ENCODE measurements at places on chromosomes 3 and 15. TPM values are rescaled to one million over a fixed set of nuclear protein-coding genes. Genes with fewer than 3 reads are reported as not detected.

Gene AMOTL2
- 162 TPM for total RNA-seq

GRCh38 chr3:119608405-119609000 lies 10.8 kb downstream of the PLA1A start:
- peaks cover 10% of the 10 kb centered on the region for H3K27me3 ChIP-seq
- no peaks in the 10 kb centered on the region for H3K36me3 ChIP-seq
- H3K4me3 ChIP-seq, result no peak overlapping the region
- H3K4me1 ChIP-seq, result no peaks in the 10 kb centered on the region
- no peak for DNase-seq

DNA sequence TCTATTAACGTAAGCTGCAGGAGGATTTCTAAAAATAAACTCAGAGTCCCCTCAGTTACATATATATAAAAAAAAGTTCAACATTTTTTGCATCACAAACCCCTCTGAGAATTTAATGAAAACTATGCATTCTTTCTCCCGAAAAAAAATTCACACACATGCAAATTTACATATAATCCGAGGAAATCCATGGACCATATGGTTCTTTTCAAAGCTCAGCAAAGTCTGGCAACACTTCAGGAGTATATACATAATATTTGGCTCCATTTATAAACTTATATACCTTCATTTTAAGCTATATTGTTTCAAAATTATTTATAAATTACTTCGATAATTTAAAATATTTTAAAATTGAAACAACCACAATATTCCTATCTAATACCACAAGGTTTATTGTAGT lies 140.7 kb upstream of the PLXND1 start:
- no peak overlapping the region for H3K4me3 ChIP-seq
- no peak overlapping the region for H3K27ac ChIP-seq
- H3K36me3 ChIP-seq, result no peaks in the 10 kb centered on the region
- H3K27me3 ChIP-seq, result no peaks in the 10 kb centered on the region

DNA sequence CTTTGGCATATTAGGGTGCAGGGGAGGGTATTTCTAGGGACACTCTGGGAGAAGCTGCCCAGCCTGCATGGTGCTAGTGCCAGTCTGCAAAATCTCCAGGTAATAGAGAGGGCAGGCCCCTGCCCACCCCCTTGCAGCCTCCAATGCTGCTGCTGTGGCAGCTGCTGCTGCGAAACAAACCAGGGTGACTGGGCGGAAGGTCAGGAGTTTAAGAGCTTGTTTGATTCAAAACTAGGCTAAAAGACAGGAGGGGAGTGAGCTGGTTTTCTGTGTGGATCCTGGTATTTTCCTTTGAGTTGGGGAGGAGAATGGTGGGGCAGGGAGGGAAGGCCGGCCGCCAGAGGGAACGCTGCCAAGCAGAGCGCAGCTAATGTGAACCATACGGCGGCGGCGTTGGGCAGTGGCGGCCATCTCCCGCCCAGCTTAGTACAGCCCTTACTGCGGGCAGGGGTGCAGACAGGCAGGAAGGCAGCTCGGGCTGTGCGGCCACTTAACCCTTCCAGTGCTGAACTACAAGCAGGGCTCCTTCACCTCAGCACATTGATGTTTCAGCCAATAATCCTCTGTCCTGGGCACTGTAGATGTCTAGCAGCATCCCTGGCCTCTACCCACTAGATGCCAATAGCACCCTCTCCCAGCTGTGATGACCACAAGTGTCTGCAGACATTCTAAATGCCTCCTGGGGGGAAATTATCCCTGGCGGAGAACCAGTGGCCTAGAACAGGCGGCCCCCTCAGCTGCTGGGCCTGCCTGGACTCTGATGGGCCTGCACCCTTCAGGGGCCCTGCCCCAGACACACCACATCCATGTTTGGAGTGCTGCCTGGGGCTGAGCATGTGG lies 125.7 kb downstream of the EEFSEC start:
- no peak overlapping the region for H3K4me3 ChIP-seq
- H3K36me3 ChIP-seq, result no peaks in the 10 kb centered on the region
- peak; percentile 82 for DNase-seq
- no peaks in the 10 kb centered on the region for H3K27me3 ChIP-seq

- H3K27me3 ChIP-seq, result no peaks in the 10 kb centered on the region
- H3K4me3 ChIP-seq, result no peak overlapping the region
- no peaks in the 10 kb centered on the region for H3K4me1 ChIP-seq
- H3K27ac ChIP-seq, result no peak overlapping the region
These were observed 819.9 kb upstream of the GBE1 start for GRCh38 chr3:82581350-82581749.

GRCh38 chr3:58839187-58839586 lies 172.6 kb upstream of the FAM3D start:
- H3K36me3 ChIP-seq, result no peaks in the 10 kb centered on the region
- H3K4me1 ChIP-seq, result peaks cover 2% of the 10 kb centered on the region
- no peak for DNase-seq

Gene FMN1
- 29.4 TPM for total RNA-seq

DNA sequence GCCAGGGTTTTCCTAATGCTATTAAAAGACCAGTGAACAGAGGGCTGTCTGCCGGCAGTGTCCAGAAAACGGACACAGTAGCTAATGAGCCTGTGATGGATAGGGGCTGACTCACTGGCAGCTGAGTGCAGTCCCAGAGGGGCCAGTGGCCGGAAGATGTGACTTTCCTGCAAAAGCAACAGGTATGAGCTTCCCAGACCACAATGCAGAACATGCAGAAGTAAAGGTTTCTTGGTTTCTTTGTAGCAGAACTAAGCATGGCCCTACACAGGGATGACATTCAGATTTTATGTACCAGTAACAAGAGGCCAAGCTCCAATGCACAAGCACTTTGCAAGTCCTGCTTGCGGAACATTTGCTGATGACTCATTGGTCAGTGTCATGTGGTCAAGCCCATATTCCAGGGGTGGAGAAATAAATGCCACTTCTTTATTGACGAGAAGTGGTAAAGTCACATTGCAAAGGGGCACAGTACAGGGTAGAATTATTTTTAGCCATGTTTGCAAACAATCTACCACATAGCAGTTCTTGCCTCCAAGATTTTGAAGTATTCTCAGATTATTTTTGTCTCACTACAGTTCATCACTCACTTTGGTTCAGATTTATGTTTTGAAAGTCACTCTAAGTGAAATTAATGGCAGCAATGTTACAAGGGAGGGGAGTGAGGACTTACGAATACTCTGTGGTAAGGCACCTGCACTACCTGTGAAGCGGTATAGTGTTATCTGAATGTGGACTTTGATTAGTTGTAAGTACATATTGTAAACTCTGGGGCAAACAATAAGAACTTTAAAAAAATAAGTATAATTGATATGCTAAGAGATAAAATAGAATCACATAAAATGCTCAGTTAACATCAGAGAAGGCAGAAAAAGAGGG lies 263.3 kb downstream of the ABHD5 start:
- peak; percentile 24 for DNase-seq
- peaks cover 20% of the 10 kb centered on the region for H3K27me3 ChIP-seq
- H3K4me3 ChIP-seq, result no peak overlapping the region
- H3K27ac ChIP-seq, result no peak overlapping the region

GRCh38 chr3:31979001-31979697 lies 1.9 kb downstream of the OSBPL10 start:
- H3K27ac ChIP-seq, result no peak overlapping the region
- DNase-seq, result no peak
- no peaks in the 10 kb centered on the region for H3K36me3 ChIP-seq
- H3K4me3 ChIP-seq, result no peak overlapping the region
- H3K4me1 ChIP-seq, result no peaks in the 10 kb centered on the region
- H3K27me3 ChIP-seq, result no peaks in the 10 kb centered on the region

Gene NR2E3
- total RNA-seq, result under 0.01 TPM

- H3K36me3 ChIP-seq, result no peaks in the 10 kb centered on the region
- no peaks in the 10 kb centered on the region for H3K4me1 ChIP-seq
- no peak for DNase-seq
- peaks cover 21% of the 10 kb centered on the region for H3K27me3 ChIP-seq
These were observed 77.8 kb upstream of the VGLL4 start for GRCh38 chr3:11721479-11721878.

DNA sequence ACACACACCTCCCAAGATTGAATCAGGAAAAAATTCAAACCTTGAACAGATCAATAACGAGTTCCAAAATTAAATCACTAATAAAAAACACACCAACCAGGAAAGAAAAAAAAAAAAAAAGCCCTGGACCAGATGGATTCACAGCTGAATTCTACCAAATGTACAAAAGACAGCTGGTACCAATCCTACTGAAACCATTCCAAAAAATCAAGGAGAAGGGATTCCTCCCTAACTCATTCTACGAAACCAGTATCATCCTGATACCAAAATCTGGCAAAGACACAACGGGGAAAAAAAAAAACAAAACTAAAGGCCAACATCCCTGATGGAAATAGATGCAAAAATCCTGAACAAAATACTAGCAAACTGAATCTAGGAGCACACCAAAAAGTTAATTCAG lies 54.4 kb upstream of the SLC12A8 start:
- H3K4me3 ChIP-seq, result no peak overlapping the region
- no peak overlapping the region for H3K27ac ChIP-seq
- H3K4me1 ChIP-seq, result no peaks in the 10 kb centered on the region
- H3K27me3 ChIP-seq, result no peaks in the 10 kb centered on the region
- no peak for DNase-seq

DNA sequence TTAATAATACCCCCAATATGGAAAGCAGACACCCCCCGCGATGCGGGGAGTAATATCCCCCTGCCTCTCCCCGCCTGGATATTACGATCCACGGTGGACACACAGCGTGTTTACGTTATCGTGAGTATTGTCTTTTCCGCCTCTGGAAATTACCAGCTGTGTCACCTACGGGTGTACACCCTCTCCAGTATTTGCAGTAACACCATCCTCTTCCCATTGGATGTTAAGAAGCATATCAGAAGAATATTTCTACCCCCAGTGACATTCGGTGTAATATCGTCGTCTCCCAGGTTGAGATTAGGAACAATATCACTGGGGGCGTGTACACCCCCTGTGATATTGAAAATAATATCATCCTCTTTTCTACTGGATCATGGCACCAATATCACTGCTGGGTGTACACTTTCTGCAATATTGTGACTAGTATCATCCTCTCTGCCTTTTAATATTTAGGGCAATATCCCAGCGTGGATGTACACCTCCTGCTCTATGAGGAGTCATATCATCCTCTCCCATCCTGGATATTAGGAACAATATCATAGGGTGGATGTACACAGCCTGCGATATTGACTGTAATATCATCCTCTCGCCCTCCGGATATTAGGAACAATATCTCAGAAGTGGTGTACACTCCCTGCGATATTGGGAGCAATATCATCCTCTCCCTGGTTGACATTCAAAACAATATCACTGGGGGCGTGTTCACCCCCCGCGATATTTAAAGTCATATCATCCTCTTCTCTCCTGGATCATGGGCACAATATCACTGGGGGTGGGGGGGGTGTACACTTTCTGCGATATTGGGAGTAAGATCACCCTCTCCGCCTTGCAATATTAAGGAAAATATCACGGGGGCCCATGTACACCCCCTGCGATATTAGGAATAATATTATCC lies 20.3 kb upstream of the BMF start:
- H3K27me3 ChIP-seq, result peaks cover 11% of the 10 kb centered on the region
- H3K4me3 ChIP-seq, result no peak overlapping the region
- no peaks in the 10 kb centered on the region for H3K36me3 ChIP-seq
- no peak overlapping the region for H3K27ac ChIP-seq
- H3K4me1 ChIP-seq, result no peaks in the 10 kb centered on the region

GRCh38 chr3:173663696-173664111 lies 266.2 kb downstream of the NLGN1 start:
- H3K4me1 ChIP-seq, result no peaks in the 10 kb centered on the region
- H3K27me3 ChIP-seq, result no peaks in the 10 kb centered on the region
- no peak for DNase-seq
- H3K36me3 ChIP-seq, result no peaks in the 10 kb centered on the region
- H3K27ac ChIP-seq, result no peak overlapping the region
- H3K4me3 ChIP-seq, result no peak overlapping the region

DNA sequence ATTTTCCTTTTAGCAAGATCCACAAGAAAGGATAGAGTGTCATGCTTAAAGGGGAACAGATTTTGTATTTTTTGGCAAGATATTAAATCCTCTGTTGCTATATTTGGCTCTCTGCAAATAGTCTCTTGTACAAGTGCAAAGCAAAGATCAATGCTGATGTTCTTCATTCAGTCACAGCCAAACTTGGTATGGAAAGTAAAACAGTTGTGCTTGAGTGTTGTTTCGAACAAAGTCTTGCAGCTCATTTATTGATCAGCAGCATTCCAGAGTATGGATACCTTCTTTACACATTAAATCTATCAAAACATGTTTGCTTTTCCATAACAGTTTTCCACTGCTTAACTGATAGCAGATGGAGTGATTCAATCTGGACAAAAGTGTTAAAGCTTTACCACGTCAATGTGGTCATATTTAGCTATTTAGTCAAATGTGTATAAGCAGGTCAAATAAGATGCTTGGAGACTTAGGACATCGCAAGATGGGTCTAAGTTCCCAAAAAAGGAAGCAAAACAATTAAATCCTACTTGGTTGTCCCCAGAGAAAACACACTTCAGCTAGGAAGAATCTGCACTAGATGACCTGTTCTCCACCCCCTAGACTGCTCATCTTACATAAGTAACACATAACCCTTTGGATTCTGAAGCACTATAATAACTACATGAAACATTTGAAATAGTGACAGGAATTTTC lies 52.4 kb downstream of the VGLL3 start:
- H3K4me3 ChIP-seq, result no peak overlapping the region
- peaks cover 8% of the 10 kb centered on the region for H3K36me3 ChIP-seq
- H3K27me3 ChIP-seq, result no peaks in the 10 kb centered on the region
- peak; percentile 87 for DNase-seq
- peaks cover 7% of the 10 kb centered on the region for H3K4me1 ChIP-seq

- no peaks in the 10 kb centered on the region for H3K36me3 ChIP-seq
- H3K4me1 ChIP-seq, result no peaks in the 10 kb centered on the region
- no peak for DNase-seq
- no peaks in the 10 kb centered on the region for H3K27me3 ChIP-seq
These were observed 196.4 kb upstream of the SLC24A5 start for GRCh38 chr15:47924381-47924780.

DNA sequence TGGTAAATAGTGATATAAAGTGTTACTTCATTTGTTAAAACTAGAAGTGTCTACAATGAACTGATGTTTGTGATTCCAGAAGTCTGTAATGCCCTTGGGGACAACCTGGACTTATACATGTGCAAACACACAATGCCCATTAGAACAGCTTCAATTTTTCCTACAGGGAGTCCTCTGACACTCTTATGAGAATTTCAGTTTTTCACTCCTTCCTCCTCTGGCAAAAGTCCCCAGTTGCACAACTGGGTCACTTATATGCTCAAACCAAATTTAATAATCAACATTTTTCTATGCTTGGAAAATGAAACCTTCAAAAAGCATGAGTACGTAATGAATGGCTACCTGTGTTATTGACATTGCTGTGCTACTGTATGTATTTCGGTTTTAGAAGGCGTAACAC lies at the start of gene OR5H15:
Gene OR5H15, plus strand, starts transcription at position 301 of the 400 bp plus-strand sequence. CDS start 2,004 bp downstream, outside the sequence.
- no peak within 1 kb of the TSS for H3K4me3 ChIP-seq
- H3K27me3 ChIP-seq, result no peaks in the 10 kb centered on the region
- no peak within 1 kb of the TSS for H3K27ac ChIP-seq
- no peaks in the 10 kb centered on the region for H3K36me3 ChIP-seq
- H3K4me1 ChIP-seq, result no peaks in the 10 kb centered on the region
- DNase-seq, result no peak

Gene SERINC4
- total RNA-seq, result not detected

All from IMR-90 (cell line).